NCI-H226 (cell line): ENCODE measurements at places on chromosomes 4 and X.

- DNase-seq, result no peak
Measured at GRCh38 chr4:12459126-12459525, 1025.0 kb downstream of the RAB28 start.

DNA sequence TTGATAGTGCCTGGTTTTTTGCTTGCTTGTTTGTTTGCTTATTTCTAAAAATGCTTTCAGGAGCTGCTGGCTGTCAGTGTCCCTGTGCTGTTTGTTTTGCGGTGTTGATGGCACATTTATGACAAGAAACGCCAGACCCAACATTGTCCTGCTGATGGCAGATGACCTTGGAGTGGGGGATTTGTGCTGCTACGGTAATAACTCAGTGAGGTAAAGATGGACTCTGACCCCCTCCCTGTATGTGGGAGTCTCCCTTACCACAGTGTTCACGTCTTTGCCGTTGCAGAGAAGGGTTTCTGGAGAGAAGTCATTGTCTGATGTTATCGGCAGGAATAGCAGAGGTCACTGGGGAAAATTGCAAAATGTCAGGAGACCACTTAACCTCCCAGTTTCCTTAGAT is at the start of gene ARSH:
Gene ARSH (plus strand): TSS at position 52 of the 400 bp plus-strand sequence. CDS start 67 bp downstream, at position 119.
- DNase-seq, result no peak

DNA sequence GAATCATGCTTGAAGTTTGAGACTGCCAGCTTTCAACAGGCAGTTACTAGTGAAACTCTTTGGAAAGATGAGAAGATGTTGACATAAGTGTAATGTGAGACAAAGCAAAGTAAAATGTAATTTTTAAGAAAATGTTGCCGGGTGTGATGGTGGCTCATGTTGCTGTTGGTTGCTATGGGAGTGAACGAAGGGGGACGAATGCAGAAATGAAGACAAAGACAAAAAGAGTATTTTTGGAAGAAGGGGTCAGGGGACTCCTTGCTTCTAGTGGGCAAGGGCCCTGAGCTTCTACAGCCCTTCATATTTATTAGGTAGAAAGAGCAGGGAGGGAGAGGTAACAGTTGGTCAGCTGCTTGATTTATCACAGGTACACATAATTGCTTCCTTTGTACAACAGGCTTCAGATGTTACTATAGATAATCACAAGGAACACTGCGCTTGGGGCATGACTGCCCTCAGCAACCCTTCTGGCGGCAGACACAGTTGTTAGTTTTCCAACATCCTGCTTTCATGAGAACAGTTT is 11.9 kb upstream of the UGDH start:
- DNase-seq, result no peak

DNA sequence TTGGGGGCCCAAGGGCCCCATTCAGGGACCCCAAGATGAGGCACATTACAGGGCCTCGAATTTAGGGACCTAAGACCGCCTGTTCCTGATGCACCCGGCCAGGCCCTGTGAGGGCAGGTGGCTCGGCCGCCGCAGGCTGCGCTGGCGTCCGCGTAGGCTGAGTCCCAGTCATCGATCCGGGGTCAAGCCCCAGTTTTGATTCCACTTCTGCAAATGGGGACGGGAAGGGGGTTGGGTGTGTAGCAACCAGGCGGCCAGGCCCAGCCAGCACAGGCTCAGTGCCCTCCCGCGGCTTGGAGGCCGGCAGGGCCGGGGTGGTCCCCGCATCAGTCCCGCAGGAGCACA is 327 bp downstream of the PNPLA4 start:
- no peak for DNase-seq

- no peak for DNase-seq
Measured at GRCh38 chrX:374596-374995, 12.1 kb downstream of the PPP2R3B start.

GRCh38 chr4:83114576-83114975 is at the start of gene PLAC8:
Gene PLAC8, minus strand, starts transcription at chr4:83114729. Its CDS starts 6,808 bp downstream, at chr4:83107921.
- DNase-seq, result no peak

DNA sequence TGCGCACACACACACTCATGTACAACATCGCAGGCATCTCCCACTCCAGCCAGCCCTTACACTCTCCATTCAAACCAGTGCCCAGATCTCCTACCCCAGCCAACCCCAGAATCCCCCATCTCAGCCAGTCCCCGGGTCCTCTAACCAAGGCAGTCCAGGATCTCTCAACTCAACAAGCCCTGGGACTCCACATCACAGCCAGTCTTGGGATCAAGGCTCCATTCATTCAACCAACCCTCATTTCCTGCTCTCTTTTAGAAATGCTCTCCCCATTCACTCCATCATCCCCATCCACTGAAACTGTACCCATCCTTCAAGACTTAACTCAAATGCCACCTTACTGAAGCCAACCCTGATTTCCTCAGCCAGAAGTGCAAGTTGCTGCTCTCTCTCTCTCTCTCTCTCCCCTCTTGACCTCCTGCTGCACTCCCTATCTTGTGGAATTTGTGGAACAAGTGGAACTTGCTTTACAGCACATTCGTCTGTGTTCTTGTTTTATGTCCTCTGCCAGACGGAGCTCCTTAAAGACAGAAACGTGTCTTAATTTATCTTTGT is 40.6 kb upstream of the IQSEC2 start:
- no peak for DNase-seq

DNA sequence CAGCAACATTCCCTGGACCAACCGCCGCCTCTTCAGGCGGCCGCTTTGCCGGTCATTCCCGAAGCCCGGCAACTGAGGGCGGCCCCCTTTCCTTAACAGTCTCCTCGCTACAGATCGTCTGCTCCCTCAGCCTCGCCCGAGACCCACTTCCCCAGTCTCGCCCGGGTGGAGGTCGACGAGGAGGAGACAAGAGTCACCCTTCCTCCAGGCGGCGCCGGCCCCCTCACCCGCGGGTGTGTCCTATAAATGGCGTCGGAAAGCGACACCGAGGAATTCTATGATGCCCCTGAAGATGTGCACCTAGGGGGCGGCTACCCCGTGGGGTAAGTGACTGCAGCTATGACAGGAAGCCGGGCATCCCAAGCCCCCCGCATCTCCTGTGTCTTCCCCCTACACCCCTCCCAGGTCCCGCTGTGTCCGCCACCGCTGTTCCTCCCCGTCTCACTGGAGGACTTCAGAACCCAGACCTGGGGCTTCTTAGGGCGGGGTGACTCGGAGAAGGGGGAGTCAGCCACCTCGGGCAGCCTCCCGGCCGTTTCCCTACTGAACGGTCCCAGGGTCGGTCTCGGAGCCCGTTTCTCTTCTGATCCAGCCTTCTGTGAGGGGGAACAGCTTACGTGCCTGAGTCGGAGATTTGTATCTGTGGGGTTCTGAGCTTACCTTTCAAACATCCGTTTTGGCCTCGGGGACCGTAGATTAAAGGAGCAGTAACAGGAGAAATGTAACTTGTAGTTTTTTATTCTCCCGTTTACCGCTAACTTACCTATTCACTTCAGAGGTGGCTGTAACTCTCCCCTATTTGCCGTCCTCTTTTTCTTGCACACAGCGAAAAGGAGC is 570 bp downstream of the WDR44 start:
- no peak for DNase-seq

- DNase-seq, result peak; percentile 3
Measured at GRCh38 chr4:89254847-89255246, 52.8 kb downstream of the GPRIN3 start.

DNA sequence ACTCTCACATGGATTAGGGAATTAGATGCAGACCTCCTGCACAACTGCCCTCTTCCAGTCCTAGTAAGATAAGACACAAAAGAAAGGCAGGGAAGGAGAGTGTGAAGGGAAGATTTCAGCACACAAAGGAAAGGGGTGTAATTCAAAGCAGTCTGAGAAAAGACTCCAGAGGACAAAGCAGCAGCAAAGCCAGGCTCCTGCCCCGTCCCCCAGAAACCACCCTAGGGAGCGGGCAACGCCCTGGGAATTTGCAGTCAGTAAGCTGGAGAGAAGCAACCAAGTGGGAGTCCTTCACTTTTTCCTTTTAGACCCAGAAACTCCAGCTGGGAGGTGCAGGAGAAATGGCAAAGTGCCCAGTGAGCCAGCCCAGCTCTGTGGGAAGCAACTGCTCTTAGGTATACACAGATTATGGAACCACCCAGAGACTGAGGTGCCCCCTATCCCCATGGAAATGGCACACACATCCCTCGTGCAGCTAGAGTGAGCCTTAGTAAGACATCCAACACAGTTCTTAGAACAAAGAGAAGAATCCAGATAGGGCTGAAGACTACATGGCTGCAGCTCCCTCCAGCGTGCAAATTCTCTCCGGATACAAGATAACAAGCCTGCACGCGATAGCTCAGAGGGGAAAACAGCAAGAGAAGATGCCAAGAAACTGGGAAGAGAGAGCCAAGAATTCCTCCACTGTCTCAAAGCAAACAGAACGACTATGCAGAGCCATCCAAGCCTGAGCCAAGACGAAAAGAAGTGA is 26.5 kb upstream of the IRAK1 start:
- peak; percentile 82 for DNase-seq

DNA sequence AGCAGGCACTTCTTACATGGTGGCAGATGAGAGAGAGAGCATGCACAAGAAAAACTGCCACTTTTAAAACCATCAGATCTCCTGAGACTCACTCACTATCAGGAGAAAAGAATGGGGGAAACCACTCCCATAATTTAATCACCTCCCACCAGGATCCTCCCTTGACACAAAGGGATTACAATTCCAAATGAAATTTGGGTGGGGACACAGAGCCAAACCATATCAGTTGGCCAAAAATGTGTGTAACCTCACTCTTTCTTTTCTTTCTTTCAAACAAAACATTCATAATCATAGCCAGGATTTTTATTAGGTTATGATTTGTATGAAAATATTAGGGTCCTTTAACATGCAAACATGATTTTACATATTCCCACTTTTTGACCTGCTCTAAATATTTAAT is 222.1 kb downstream of the PCDH18 start:
- peak; percentile 1 for DNase-seq

DNA sequence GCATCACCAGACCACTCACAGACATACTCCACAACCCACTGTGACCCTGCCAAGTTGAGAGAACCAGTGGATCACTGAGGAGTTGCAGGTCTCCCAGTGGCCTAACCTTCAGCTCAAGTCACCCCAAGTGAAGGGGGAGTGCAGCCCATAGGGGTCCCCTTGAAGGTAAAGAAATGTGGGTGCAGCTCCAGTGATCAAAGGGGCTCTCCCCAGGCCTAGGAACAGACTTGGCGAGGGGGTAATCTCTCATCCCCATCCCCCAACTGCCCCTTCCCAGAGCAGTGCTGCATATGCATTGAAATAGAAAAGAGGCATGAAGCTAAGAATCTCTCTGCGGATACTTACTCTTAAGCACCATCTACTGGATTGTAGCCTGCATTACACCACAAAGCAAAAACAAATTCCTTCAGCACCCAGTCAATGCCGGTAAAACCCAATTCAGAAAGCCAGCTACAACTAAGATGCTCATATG is 27.0 kb downstream of the MAGEE1 start:
- DNase-seq, result no peak

GRCh38 chr4:146124023-146124680 is 51.4 kb upstream of the LSM6 start:
- no peak for DNase-seq

- no peak for DNase-seq
Measured at GRCh38 chrX:17082831-17083230, 136.4 kb downstream of the REPS2 start.

DNA sequence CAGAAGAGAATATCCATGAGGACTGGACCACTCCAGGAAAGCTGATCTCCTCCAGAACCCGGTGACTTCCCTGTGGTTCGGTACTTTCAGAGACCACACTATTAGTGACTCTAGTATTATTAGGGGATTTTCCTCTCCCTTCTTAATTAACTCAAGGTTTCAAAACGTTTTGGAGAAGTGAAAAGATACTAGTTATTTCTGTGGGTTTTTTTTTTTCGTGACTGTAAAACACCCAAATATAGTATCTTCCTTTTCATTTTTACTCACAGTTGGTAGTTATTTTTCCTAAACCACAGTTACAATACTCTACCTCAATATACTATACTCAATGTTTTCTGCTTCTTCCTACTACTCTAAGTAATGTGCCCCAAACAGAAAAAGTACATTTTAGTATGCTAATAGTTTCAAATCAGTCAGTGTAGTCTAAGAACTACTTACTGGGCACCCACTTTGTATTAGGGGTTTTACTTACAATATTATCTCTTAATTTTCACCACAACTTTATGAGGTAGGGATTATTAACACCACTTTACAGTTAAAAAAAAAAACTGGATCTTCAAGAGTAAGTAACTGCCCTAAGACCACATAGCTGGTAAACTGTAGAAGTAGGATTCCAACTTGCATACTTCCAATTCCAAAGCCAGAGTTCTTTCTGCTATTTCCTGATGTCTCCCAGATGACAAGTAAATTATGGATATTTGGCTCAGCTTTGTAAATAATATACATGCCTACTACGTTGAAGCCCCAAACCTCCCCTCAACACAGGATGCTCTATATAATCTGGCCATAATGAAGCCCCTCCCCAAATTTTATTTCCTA is 45.0 kb downstream of the SLC9A7 start:
- peak; percentile 15 for DNase-seq

DNA sequence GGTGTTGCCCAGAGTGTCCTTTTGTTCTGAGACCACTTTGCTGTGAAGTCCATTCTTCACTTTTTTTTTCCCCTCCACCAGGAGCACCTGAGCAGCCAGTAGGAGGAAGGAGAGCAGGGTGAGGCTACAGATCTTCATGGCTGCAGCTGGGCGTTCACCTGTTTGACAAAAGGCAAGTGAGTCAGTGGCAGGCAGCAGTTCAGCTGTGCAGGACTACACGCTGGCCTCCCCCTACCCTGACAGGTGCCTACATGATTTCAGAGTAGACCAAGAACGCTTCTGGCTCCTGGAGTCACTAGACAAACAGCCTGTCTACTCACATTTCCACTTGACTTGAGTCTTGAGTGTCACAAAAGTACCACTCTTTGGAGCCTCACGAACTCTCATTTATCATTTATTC is 2.0 kb downstream of the FGFBP1 start:
- DNase-seq, result no peak

DNA sequence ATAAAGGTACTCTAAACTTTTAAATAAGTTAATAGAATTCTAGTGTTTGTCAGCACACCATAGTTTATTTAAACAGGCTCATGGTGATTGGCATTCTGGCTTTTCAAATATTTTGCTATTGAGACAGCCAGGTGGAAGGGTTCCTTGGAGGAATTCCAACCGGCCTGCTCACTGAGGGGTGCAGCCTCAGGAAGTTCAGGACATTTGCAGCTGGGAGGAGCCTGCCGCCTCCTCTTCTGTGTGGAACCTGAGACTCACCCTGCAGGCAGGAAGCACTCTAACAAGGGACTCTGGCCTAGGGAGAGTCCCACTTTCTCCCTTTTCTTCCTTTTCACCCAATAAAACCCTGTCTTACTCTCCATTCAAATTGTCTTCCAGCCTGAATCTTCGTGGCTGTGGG is 1328.0 kb downstream of the FSTL5 start:
- DNase-seq, result no peak

DNA sequence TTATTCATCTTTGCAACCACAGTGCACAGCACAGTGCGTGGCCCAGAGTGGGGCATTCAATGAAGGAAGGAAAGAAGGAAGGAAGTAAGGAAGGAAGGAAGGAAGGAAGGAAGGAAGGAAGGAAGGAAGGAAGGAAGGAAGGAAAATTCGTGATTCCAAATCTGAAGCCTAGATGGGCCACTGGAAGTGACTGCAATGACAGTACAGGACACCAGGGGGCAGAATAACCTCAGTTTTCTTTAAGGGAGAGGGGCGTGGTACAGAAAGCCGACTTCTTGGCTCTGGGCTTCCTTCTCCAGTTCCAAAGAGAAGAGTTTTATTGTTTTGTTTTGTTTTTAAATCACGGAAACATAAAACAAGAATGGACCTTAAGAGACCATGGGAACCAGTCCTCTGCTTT is 47.8 kb downstream of the APLN start:
- DNase-seq, result no peak
